ENCODE measurements at places on chromosomes 4 and X. TPM values are rescaled to one million over a fixed set of nuclear protein-coding genes. Genes with fewer than 3 reads are reported as not detected.

DNA sequence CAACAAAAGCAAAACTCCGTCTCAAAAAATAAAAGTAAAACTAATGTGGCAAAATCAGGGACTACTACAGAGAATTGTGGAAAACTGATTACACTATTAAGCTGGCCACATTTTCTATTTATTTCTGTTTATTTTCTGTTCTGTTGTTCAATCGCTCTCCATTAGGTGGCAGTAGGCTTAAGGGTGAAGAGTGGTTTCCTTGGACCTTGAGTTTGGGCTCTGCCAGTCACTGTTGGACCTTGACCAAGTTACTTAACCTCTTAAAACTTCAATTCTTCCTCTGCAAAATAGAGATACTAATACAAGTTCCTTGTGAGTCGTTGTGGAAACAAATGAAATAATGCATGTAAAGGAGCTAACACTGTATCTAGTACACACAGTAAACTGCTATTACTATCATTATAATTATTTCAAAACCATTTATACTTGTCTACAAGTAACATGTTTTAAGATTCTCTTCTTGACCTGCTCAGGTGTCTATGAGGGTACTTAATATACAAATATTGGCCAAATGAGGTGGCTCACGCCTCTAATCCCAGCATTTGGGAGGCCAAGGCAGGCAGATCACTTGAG lies 15.2 kb downstream of the HSD17B11 start:
- peak; percentile 76 for DNase-seq

- no peak for DNase-seq
These were observed 30.5 kb downstream of the CNGA2 start for GRCh38 chrX:151765026-151765425.

DNA sequence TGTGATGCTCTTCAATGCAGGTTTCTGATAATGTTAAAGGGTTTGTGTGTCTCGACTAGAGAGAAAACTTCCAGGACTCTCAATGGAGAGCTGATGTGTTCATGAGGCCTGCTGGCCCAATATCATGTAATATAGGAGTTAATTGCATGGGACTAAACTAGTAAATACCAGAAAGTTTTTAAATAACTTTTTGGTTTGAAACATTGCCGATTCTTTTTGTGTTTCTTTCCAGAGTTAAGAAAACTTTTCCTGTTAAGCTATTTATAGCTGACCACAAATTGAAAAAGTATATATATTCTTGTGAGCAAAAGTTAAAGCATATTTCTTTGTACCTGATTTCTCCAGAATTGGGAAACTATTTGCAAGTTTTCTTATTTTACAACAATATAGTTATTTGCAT lies 49.7 kb downstream of the FAM9B start:
- no peak for DNase-seq

GRCh38 chr4:158796370-158797140 lies 27.7 kb downstream of the FNIP2 start:
- DNase-seq = peak; percentile 66

DNA sequence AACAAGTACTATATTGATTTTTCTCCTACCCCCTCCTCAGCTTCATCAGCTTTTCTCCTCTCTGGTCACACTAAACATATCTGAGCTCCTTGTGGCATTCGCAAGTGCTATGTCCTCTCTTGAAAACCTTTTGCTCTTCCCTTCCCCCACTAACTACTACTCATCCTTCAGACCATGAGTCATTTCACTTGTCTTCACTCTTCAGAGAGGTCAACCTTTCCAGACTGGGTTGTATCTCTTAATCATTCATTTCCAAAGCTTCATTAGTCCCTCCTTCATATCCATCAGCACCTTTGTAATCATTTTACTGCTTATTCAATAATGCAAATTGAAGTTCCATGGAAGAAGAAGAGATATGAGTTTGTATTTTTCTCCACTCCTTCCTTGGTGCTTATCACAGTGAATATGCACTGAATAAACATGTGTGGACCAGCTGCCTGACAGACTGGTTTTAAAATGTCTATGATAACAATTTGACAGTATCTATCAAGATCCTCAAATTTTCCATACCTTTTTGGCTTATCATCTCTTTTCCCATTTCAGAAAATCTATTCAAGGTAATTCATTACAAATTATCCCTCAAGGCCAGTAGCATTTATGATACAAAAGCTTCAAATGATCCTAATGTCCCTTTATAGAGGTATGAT lies 28.4 kb downstream of the DDX60L start:
- DNase-seq = peak; percentile 60

DNA sequence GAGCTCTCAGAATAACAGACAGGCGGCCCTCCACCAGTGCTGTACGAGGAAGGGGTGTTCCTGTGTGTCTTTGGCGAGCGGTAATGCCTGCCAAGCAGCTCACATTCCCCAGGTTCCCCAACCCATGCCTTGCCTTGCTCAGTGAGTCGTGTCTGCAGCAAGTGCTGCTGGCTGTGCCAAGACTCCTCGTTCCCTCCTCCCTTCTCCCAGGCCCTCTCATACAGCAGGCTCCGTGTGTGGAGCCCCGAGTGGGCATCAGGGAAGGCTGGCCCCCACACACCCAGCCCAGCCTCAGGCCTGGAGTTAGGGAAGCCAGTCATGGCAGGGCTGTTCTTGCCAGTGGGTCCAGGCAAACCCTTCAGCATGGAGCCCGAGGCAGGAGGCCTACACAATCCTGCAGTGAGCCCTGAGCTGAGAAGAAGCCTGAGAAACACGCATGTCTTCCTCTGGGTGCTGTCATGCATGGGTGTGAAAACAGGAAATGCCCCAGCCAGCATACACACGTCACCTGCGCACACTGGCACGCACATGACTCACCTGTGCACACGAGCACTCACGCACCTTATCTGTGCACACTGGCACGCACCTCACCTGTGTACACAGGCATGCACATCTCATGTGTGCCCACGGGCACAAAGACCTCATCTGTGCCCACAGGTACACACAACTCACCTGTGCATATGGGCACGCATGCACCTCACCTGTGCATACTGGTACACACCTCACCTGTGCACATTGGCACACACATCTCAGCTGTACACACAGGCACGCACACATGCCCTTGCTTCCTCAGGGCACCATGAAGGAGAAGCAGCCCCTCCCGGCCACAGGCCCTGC lies 238.7 kb downstream of the DHRSX start:
- DNase-seq = no peak

- DNase-seq = no peak
These were observed 369.5 kb downstream of the PPP3CA start for GRCh38 chr4:100977746-100978397.

GRCh38 chr4:77728420-77728819 lies 90.7 kb downstream of the CNOT6L start:
- DNase-seq = no peak

GRCh38 chr4:38318737-38319455 lies 345.1 kb upstream of the KLF3 start:
- DNase-seq = peak; percentile 94

- peak; percentile 17 for DNase-seq
These were observed 243.6 kb upstream of the DKK2 start for GRCh38 chr4:107279733-107280132.

DNA sequence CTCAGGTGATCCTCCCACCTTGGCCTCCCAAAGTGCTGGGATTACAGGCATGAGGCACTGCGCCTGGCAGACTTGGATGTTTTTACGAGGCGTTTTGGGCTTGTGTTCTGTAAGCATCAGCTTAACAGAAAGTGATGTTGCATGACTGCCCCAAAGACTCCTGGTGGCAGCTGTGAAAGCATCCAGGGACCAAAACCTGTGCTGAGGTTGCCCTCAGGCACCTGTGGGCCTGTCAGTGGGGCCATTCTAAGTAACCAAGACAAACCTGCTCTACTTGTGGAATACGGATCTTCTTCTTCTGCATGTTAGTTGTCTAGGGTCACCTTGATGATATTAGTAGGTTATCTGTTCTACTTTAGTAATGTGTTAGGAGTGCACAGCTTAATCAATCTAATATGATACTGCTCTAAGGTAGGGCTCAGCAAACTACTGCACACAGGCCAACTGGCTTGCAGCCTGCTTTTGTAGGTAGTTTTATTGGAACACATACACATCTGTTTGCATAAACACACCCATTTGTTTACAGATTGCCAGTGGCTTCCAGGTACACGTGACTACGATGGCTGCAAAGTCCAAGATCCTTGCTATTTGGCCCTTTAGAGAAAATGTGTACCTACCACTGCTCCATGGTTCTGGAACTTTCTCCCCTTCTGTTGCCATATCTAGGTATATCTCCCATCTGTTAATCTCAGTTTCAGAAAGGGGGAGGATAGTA lies 136.7 kb downstream of the GPR143 start:
- no peak for DNase-seq

DNA sequence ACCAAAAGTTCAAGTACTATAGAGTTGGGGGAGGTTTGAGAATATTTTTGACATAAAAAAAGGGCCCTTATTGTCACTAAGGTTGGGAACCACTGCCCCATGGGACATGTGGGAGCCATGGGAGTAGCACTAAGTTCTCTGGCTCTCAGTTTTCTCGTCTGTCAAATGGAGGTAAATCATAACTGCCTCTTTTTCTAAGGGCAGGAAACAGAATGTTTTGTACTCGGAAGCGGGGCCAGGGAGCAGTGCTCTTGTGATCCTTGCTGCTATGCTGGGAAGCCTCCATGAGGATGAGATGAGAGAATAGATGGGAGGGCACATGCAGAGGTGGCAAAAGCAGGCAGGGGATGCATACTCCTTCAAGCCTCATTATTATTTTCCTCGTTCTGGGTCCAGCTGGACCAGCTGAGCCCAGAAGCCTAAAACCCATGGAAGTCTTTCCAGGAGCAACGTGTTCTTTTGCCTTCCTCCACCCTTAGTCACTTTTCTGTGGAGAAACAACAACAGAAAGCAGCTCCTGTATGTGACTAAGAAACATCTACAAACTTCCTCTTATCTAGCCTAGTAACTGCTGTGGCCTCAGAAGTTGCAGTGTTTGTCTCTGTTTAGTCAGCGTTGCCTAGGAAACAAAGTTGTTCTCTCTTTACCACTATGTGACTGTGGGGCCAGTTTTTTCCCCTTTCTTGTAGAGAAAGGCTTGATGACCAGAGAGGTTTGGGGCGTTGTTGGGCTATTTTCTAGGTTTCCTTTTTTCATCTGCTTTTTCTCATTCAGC lies 64.8 kb downstream of the TSC22D3 start:
- DNase-seq = peak; percentile 97

GRCh38 chr4:11201256-11201655 lies 227.4 kb downstream of the HS3ST1 start:
- no peak for DNase-seq

DNA sequence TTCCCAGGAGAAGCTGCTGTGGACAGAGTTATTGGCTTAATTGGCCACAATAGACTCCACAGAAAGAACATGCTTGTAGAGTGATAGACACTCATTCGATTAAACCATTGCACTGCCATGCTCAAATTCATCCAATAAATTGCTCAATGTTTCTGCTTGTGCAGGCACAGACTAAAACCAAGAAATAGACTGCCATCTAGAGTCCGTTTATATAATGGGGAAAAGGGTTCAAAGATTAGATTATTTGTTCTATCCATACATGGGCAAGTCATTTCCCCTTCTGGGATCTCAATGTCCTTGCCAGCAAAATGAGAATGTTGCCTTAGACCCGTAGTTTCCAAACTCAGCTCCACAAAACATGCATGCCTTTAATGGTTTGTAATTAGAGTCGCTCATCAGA lies 8.7 kb downstream of the SMIM10 start:
- DNase-seq = peak; percentile 61

DNA sequence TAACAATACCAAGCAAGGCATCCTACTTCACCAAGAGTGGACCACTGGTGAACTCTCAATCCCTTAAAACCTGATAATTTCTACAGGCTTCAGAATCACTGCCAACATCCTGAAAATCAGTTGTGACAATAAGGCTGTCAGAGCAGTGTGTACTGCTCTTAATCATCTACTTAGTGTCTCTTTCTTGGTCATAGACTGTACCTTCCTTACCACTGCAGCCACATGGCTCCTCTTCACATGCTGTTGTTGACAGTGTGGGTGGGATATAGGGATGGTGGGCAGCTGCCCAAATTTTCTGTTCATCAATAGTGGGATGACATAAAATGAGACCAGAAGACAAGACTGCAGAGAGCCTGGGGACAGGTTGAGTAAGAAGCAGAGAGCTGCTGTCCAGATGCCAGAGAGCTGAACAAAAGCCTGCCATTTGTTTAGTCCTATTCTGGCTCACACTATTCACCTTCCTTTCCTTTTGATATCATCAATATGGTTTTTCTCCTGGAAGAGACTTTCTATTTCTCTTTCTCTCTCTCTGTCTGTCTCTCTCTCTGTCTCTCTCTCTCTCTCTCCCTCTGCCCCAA lies 178.9 kb downstream of the MGST2 start:
- DNase-seq = no peak

- no peak for DNase-seq
These were observed 60.1 kb downstream of the RFC1 start for GRCh38 chr4:39305912-39306677.

GRCh38 chr4:51835855-51836254 lies 7.1 kb upstream of the DCUN1D4 start:
- DNase-seq = no peak

DNA sequence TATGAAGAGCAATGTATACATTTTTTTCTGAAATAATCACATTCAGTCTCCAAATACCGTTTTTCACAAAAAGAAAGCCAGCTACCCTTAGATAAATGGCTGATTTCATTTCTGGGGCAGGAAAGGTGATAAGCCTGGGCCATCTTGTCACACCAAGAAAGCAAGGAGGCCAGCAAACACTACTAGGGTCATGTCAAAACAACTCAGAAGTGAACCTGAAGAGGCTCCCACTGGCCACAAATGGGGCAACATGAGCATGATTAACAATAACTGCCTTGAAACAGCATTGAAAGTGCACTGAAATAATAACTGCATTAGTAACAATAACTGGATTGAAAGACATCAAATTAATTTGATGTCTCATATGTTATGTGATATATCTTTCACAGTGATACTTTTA lies 39.3 kb downstream of the SH3KBP1 start:
- no peak for DNase-seq

DNA sequence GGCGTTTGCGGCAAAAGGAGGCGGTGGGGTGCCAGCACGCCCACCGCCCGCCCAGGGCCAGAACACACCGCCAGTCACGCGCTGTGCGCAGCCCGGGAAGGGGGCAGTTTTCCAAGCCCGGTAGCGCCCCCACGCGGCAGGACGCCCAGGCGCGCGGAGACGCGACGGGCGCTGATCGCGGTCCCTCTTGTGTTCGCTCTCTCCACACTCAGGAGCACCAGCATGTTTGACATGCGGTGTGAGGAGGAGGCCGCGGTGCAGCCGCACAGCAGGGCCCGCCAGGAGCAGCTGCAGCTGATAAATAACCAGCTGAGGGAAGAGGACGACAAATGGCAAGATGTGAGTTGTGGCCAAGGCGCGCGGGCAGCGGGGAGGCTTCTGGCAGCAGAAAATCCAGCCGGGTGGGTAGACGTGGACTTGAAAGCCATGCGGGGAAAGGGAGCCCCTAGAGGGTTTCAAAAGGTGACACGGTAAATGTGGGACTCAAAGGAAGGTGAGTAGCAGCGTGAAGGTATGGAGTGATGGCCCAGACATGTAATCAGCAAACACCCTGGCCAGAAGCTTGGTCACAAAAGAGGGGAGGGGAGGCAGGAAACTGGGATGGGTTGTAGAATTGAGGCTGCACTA lies 104.1 kb downstream of the PHOX2B start:
- DNase-seq = no peak

GRCh38 chrX:97622111-97622510 lies 738.4 kb downstream of the RPA4 start:
- DNase-seq = no peak

CNKSR2 gene
- total RNA-seq = not detected

SYTL5 gene
- total RNA-seq = 0.19 TPM

SOX3 gene
- not detected for total RNA-seq

BMP3 gene
- total RNA-seq = 0.29 TPM

OFD1 gene
- 9.8 TPM for total RNA-seq

TMPRSS11F gene
- total RNA-seq = not detected

MBNL3 gene
- 0.17 TPM for total RNA-seq

GAGE2A gene
- not detected for total RNA-seq

PITX2 gene
- 17.4 TPM for total RNA-seq

GAGE13 gene
- not detected for total RNA-seq

METAP1 gene
- 51.8 TPM for total RNA-seq

AKAP14 gene
- total RNA-seq = not detected

Data from HFFc6 (cell line).